Kidney epithelial cell (primary cell): ENCODE measurements at places on chromosomes 13 and 19. TPM values are rescaled to one million over a fixed set of nuclear protein-coding genes. Genes with fewer than 3 reads are reported as not detected.
A peak's percentile ranks its signal among the peaks of the same experiment; 100 is the strongest.

Gene METTL21C
- total RNA-seq = not detected in 2 replicates

DNA sequence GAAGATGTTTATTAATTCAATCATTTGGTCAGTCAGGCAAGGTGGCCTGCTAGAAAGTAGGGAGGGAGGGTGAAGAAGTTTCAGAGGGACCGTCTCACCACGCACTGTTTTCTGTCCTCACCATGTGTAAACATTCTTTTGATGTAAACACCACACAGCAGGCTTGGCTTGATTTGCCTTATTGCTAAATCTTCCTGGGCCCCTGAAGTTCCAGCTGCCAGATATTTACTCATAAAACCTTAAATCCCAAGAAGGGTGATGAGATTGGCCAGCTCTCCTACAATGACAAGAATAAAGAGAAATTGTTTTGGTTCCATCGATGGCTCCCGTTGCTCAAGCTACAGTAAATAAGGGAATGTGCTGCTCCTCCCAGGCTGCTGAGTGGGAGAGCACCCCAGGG, 198.2 kb upstream of the TMTC4 start:
- no peak for DNase-seq

GRCh38 chr13:41311406-41312175, 524 bp downstream of the NAA16 start:
- no peak for DNase-seq

- no peak for DNase-seq
These were observed 873.8 kb downstream of the SLITRK6 start for GRCh38 chr13:84925443-84925842.

- DNase-seq = no peak
These were observed 915.3 kb downstream of the UQCRFS1 start for GRCh38 chr19:28297586-28298157.

DNA sequence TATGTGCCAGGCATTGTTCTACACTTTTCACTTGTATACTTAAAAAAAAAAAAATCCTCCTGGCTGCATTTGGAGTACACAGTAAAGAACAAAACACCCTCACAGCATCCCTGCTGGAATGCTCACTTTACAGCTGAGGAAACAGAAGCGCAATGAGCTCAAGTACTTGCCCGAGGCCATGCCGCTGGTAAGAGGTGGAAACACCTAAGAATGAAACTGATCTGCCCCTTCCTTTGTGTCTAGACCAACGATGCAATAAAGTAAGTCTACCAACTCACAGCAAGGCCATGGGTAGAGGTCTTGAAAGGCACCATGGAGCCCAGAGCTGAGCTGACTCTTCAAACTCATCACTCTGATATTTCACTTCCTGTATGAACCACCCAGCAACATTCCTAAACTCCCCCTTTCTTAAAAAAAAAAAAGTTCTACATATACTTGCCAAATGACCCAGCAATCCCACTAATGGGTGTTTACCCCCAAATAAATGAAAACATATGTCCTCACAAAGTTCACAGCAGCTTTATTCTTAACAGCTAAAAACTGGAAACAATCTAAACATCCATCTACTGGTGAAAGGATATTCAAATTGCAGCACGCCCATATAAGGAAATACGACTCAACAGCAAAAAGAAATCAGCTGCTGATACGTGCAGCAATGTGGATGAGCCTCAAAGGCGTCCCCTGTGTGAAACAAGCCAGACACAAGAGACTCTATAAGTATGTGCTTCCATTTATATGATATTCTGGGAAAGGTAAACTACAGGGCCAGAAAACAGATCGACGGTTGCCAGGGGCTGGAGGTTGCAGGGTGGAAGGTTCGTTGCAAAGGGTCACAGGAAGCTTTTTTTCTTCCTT, 236.6 kb upstream of the MAB21L1 start:
- DNase-seq = no peak

Gene ADAMTS10
- total RNA-seq = 5.0 and 10.1 TPM in 2 replicates

Gene ZNF324
- total RNA-seq = 7.2 and 12.3 TPM in 2 replicates

- no peak for DNase-seq
These were observed 22.1 kb upstream of the OLFM2 start for GRCh38 chr19:9958379-9958821.

GRCh38 chr13:30394751-30395191, 27.5 kb upstream of the UBE2L5 start:
- DNase-seq = no peak

Gene LILRB2
- not detected in 2 replicates for total RNA-seq

Gene ZNF99
- total RNA-seq = under 0.01 and 0.13 TPM in 2 replicates

DNA sequence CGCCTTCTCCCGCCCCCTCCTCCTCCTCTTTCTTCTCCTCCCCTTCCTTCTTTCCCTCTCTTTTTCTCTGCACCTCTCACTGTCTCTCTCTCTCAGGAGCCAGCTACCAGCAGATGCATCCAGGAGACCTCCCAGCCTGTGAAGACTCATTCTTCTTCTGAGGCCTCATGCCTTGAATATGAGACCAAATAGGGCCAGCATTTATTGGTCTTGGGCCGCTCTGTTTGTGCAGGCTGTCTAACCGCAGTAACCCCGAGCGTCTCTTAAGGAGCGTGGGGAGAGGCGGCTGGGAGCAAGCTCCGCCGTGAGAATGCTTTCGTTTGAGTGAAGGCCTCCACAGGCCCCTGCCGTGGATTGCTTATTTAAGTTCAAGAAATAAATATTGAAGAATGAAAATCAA, 167.0 kb downstream of the NUFIP1 start:
- no peak for DNase-seq

DNA sequence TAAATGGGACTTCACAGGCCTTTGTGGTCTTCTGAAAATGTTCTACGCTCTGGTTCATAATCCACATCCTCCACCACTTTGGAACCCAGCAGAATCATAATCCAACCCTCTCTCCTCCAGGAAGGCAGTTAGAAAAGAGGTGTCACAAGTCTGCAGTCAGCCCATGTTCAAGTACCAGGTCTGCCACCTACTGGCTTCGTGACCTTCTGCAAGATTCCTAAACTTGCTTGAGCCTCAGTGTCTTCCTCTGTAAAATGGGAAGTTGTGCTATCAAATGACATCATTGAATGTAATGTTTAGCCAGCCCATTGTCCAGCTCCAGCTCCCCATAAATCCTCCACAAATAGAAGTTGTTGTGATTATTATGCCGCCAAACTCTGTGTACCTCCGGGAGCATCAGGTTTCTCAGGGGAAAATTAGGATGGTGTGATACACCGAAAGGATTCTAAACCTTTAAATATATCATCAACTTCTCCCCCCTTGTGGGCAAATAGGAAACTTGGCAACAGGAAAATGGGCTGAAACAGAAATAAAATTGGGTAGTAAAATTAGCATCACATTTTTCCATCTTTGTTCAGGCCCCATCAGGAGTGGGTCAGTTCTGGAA, 109.7 kb downstream of the NUFIP1 start:
- DNase-seq = no peak

Gene TMC4
- 22.0 and 33.9 TPM in 2 replicates for total RNA-seq

DNA sequence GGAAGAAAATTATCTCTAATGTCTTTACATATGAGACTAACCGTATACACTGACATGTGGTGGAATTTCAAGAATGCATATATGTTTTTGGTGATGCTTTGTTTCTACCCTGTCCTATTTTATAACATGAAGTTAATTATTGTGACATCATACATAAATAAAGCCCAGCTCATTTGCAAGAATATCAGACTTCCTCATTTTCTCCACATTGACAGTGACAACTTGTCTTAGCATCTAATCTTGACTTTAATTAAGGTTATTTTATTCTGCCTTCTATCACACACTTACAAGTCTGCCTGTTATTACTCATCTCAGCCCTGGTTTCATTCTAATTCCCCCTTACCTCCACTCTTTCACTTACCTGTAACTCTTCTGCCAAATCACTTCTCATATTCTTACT, 140.6 kb upstream of the STARD13 start:
- DNase-seq = no peak

DNA sequence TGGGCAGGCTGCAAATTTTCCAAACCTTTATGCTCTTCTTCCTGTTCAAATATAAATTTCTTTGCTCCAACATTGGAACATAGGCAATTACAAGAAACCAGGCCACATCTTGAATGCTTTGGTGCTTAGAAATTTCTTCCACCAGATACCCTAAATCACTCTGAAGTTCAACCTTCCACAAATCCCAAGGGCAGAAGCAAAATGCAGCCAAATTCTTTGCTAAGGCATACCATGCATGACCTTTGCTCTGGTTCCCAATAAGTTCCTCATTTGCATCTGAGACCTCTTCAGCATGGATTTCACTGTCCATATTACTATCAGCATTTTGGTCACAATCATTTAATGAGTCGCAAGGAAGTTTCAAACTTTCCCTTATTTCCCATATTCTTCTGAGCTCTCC, 130.9 kb downstream of the DIAPH3 start:
- DNase-seq = no peak

DNA sequence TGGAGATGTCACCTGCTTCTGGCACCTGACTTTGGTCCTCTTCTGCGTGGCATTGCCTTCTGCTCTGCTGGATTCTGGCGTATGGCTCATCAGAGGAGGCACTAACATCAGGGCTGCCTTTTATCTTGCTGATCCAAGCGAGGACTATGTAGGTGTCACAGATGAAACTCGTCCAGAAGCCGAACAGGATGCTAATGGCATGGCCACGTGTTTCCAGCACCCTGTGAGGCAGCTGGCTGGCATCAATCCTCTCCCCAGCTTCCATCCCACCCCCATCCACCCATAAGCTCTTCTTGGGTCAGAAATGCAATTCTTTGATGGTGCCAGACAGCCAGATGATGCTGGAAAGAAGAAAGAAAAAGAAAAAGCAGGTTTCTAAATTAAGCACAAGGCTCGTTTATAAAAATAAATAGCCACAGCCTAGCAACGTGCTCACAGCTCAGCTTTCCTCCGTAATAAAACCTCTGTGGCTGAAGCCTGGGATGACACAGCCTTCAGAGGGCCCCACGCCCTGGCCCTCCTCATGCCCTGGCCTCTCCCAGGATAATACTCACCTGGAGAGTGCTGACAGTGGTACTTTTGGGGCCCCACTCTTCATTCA, 212.9 kb upstream of the SERP2 start:
- no peak for DNase-seq

Gene FCHO1
- total RNA-seq = 1.5 and 3.8 TPM in 2 replicates

DNA sequence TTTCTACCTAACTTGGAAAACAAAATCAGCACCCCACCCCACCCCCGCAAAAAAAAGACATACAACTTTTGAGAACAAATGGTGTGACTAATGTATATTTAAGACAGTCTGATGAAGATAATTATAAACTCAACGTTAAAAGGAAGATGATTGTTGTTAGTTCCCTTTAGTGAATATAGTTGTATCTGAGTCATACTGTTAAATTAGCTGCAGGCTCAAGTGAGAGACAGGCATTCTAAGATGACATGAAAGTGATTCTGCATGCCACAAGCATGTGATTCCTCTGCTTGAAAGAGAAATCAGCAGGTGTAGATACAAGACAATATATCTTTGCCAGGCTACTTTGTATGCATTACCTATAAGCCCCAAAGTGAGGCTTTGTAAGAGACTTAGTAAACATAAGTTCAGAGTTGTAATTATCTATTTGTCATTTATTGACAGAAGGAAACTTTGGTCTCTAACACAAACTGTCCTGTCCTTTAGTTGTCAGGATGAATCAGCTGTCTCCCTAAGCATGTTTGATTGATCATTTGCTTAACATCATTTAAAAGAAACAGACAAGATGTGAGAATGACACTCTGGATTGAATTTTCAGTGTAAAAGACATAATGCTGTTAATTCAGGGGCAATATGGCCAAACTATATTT, 319.4 kb upstream of the HTR2A start:
- DNase-seq = peak; percentile 50

Gene ATF5
- 22.4 and 22.7 TPM in 2 replicates for total RNA-seq

GRCh38 chr13:80012251-80012650, 328.7 kb downstream of the SPRY2 start:
- DNase-seq = no peak

GRCh38 chr13:40283666-40284065, 382.8 kb downstream of the FOXO1 start:
- DNase-seq = no peak

DNA sequence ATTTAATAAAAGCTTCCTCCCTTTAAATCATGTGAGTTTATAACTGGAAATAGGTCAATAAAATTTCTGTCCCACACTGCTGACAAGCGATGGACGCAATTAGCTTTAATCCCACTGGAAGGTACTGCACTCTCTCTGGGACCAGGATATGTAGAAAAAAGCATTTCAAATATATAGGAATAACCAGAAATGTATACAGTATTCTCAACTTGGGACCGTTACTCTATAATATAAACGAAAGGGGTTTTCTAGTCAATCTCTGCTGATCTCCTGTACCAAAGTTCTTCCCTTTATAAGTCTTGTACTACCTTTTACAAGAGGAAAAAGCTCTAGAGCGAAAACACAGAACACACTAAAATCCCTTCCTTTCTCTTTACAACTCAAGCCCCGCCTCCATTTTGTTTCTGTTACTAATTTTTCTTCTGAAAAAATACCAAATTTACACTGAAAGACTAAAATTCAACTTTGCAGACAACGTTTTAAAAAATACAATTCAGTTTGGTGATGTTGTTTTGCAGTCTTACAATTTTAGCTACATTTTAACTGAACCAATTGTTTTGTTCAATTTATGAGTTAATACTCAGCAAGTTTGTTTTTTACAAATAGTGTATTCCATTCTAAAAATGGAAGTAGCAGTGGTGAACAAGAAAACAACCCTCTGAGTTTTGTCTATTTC, 1.7 kb upstream of the USPL1 start:
- DNase-seq = no peak

Gene ZNF577
- total RNA-seq = 4.0 and 10.2 TPM in 2 replicates

DNA sequence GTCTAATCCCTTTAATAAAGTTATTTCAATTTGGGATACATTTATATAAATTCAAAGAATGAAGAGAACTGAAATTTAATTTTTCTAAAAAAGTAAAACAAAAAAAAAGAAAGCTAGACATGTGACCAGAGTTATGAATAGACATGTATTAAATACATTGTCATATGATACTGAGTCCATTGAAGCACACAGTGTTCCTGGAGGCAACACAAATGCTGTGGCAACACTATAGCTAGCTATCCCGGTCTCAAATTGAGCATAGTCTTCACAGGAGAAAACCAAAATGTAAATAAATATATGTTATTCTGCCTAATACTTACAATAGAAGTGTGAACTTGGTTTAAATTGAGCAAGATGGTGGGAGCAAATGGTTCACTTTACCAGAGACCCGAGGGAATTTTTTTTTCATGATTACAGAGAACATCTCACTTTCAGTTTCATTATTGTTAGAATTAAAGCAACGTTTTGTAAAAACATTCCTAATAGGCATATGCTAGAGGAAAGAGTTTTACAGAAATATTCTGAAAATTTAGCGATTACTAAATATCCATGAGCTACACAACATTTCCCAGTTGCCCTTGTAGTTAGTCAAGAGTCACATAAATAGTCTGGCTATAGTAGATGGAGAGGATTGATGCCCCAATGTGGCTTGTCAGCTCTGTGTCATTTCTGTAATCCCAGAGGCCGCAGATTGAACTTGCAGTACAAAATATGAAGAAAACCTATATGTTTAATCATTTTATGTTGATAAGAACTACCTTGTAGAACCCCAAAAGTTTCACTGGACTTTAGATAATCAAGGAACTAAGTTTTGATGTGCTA, 775.7 kb upstream of the SPRY2 start:
- DNase-seq = no peak

- no peak for DNase-seq
These were observed 141.5 kb downstream of the TDRD3 start for GRCh38 chr13:60538566-60538965.

Gene ZNF541
- not detected in 2 replicates for total RNA-seq

Gene CATSPERD
- total RNA-seq = not detected in 2 replicates
